ENCODE measurements at places on chromosomes 5 and 9.
A peak's percentile ranks its signal among the peaks of the same experiment; 100 is the strongest.

GRCh38 chr5:181189363-181189961 lies 15.5 kb downstream of the TRIM7 start:
- DNase-seq, result peak; percentile 63

DNA sequence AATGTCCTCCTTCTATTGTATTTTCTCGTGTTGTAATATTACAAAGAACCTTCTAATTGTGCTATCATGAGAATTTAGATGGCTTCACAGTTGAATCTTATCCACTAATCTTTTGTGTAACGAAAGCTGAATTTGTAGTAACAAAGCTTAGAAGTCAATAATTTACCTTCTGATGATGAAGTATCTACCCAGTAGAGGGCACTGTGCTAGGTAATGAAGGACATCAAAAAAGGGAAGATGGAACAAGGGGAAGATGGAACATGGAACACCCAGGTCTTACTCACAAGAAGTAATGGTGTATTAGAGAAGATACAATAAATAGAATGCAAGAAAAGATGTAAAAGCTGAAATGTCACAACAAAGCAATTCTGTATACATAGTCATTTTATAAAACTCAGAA lies 131.0 kb upstream of the CCNG1 start:
- DNase-seq, result no peak

- DNase-seq, result no peak
Measured at GRCh38 chr9:133405508-133406438, 12.0 kb downstream of the REXO4 start.

DNA sequence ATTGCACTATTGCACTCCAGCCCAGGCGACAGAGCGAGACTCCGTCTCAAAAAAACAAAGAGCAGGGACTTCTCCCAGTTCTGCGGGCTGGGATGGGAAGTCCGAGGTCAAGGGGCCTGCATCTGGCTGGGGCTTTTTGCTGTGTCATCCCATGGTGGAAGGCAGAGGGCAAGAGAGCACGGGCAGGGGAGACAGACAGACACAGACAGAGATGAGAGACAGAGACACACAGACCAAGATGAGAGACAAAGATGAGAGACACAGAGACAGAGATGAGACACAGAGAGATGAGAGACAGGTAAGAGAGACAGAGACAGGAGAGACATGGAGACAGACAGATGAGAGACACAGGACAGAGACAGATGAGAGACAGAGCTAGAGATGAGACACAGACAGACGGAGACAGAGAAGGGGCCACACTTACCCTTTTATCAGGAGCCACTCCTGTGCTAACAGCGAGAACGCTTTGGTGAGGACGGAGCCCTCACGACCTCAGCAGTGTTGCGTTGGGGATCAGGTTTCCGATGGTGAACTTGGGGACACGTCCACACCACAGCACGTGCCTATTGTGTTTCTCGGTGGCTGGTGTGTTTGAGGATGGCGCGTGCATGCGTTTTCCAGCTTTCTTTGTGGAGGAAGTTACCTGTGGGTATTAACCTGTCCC lies 8.9 kb upstream of the TOR4A start:
- DNase-seq, result no peak

DNA sequence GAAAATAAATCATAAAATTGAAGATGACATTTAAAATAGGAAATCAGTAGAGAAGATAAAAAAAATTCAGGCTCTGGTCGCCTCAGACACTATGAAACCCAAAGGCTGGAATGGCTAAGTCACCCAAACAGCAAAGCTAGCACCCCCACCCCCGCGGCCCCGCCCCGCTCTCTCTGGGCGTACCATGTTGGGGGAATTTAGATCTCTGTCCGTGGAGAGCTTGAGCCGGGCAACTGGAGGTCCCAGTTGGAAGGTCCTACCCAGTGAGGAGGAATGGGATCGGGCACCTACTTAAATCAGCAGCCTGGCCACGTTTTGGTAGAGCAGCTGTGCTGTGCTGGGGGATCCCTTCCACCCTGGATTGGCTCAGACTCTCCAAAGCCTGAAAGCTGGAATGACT lies 150.6 kb upstream of the ANKRD55 start:
- DNase-seq, result no peak

GRCh38 chr9:78986446-78986845 lies 585.3 kb upstream of the TLE4 start:
- no peak for DNase-seq

DNA sequence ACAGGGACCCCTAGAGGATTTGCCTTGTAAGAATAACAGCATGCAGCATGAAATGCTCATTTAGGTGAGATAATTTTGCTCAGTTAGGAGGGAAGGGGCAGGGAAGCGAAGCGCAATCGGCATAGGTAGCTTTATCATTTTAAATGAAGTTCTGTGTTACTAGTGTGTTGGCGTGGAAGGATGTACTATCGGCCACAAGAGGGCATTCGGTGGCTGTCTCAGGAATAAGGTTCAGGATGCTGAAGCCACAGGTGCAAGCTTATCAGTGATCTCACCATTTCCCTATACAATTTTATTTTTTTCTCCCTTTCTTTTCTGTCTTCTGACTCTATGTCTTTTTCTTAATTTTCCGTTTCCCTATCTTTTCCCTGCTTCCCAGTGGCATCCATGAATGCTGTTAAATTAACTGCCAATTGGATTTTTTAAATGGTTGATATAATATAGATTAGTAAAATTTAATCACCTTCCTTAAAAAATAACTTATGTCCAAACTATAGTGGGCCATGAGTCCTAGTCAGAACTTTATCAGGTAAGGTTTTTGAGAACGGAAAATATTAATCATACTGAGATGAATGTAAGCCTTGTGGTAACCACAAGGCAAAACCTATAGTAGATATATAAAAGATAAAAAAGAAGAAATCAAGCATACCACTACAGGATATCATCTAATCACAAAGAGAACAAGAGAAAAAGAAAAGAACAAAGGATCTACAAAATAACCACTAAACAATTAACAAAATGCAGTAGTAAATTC lies 1.2 kb upstream of the INSL6 start:
- DNase-seq, result peak; percentile 75

GRCh38 chr5:177018341-177018740 lies 4.2 kb upstream of the ZNF346 start:
- DNase-seq, result no peak

DNA sequence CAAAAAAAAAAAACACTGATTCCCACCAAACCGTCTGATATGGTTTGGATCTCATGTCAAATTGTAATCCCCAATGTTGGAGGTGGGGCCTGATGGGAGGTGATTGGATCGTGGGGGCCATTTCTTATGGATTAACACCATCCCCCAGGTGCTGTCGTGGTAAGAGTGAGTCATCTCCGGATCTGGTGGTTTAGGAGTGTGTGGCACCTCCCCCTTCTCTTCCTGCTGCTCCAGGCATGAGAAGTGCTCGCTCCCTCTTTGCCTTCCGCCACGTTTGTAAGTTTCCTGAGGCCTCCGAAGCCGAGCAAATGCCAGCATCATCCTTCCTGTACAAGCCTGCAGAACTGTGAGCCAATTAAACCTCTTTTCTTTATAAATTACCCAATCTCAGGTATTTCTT lies 45.2 kb downstream of the HSD17B3 start:
- no peak for DNase-seq

- no peak for DNase-seq
Measured at GRCh38 chr5:112649882-112650281, 87.8 kb upstream of the APC start.

DNA sequence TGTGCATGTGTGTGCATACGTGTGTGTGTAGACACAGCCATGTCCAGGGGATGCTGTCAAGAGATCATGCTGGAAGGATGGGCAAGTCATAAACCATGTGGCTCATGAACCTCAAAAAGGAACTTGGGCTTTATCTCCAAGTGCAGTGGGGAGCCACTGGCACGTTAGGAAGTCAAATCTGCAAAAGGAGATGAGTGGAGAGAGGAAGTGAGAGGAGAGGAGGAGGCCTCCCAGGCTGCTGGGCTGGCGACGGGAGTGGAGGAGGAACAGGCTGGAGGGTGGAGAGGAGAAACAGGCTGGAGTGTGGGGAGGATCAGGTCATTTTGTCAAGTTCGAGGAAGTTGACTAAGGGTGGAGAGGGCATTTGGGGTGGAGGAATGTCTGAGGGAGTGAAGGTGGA lies 29.2 kb upstream of the TIFAB start:
- DNase-seq, result no peak

- no peak for DNase-seq
Measured at GRCh38 chr9:136090768-136091581, 4.1 kb downstream of the NACC2 start.

GRCh38 chr5:94159144-94159543 lies 417.7 kb upstream of the POU5F2 start:
- DNase-seq, result no peak

DNA sequence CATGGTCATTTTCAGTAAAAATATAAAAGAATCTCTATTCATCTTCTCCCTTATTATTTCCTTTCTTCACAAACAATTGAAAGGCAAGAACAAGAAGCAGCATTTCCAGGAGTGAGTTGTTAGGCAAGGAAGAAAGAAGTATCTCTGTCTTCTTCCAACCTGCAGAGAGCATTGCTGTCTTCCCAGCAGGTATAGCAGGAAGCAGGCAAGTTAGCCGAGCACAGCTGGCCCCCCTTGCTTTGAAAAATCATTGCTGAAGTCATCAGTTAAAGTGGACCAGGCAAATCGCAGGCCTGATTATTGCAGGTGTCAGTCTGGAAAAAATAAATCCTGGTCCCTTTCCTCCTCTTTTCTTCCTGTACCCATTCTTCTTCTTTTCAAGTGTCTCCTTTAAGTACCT lies 353.1 kb upstream of the BRINP1 start:
- DNase-seq, result no peak

DNA sequence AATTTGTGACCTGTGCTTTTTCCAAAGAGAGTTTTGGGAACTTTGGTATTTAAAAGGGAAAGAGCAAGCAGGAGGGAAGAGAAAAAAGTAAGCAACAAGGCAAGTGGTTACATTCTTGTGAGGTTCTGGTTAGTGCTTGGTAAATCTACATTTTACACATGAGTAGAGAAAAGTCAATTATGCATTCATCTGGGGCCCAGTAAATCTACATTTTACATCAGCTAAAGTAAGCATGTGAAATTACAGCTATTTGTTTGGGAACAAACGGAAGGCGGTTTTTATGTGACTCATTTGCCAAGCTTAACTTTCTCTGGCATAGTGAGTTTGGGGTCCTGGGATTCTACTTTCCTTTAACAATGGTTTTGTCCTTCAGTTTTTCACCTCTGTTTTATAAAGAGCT lies 102.2 kb downstream of the SNX18 start:
- no peak for DNase-seq

GRCh38 chr9:131639769-131640437 lies 94.6 kb downstream of the PRRT1B start:
- DNase-seq, result no peak

GRCh38 chr5:21802869-21803490 lies 1050.2 kb downstream of the CDH12 start:
- DNase-seq, result no peak

DNA sequence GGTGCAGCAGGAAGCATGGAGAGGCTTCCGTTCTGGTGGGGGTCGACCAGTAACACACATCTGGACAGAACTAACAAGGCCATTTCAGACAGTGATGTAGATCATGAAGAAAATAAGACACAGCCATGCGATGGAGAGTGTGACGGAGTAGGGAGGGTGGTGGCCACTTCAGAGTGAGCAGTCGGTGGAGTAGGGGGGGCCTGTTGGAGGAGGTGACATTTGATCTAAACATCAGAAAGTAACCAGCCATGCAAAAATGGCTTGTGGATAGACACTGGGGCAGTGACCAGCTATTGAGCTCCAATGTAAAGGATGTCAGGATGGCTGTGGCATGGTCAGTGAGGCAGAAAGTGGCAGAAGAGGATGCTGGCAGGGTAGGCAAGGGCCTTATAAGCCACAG lies 65.9 kb downstream of the PPARGC1B start:
- no peak for DNase-seq

DNA sequence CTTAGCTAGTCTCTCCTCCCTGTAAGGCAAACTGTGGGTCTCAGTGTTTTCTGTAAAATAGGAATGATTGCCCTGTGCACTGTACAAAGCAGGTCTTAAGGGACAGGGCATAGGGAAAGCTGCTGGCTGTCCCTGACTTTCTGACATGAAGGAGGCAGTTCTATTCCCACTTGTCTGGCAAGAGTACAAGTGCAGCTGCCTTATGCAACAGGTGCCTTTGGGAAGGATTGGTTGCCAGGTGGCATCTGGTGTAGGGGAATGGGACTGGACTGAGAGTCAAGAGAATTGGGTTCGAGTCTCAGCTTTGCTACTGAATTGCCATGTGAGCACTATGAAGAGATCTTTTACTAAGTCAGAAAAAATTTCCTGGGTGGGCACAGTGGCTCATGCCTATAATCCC lies 10.0 kb downstream of the BSPRY start:
- DNase-seq, result no peak

DNA sequence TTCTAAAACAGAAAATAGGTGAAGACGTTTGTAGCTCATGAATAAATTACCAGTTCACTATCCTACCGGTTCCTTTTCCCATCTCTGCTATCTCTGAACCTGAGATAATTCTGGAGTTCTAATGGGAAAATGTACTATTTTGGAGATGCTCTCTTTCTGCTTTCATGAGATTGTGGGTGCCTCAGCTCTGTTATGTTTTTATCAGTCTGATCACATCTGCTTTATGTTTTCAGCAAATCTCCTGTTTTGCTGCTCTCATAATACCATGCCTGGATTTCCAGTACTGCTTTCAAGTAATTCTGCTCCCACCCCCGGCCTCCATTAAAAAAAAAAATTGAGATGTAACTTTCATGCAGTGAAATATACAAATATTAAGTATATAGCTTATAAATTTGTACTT lies 9.1 kb upstream of the SUSD1 start:
- no peak for DNase-seq

- no peak for DNase-seq
Measured at GRCh38 chr5:82905986-82906385, 171.2 kb downstream of the TMEM167A start.

GRCh38 chr9:36318212-36318802 lies 60.1 kb upstream of the GNE start:
- no peak for DNase-seq

GRCh38 chr5:170603578-170604565 lies 100.1 kb downstream of the KCNIP1 start:
- no peak for DNase-seq

DNA sequence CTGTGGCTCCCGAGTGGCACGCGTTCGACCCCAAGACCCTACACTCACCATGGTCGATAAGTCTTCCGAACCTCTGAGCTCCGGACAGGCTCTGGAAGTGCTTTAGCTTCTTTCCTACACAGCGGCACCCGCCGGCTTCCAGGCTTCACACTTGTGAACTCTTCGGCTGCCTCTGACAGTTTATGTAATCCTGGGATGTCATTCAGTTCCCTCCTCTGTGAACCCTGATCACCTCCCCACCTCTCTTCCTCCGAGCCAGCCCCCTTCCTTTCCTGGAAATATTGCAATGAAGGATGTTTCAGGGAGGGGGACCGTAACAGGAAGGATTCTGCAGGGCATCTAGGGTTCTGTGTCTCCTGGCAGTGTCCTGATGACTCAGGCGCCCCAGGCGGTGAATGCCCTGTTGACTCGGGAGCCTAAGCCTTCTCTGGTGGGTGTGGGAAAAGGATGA lies at the start of gene CD14:
Gene CD14, minus strand, starts transcription at position 155 of the 451 bp plus-strand sequence. Its CDS starts 104 bp downstream, at position 51.
- DNase-seq, result peak; percentile 11

GRCh38 chr9:136013524-136014034 lies 52.4 kb upstream of the UBAC1 start:
- DNase-seq, result no peak

All from CD4-positive, alpha-beta T cell treated with Interleukin-1 beta for 1 hour (primary cell).